ENCODE measurements at places on chromosomes 11 and 22.

DNA sequence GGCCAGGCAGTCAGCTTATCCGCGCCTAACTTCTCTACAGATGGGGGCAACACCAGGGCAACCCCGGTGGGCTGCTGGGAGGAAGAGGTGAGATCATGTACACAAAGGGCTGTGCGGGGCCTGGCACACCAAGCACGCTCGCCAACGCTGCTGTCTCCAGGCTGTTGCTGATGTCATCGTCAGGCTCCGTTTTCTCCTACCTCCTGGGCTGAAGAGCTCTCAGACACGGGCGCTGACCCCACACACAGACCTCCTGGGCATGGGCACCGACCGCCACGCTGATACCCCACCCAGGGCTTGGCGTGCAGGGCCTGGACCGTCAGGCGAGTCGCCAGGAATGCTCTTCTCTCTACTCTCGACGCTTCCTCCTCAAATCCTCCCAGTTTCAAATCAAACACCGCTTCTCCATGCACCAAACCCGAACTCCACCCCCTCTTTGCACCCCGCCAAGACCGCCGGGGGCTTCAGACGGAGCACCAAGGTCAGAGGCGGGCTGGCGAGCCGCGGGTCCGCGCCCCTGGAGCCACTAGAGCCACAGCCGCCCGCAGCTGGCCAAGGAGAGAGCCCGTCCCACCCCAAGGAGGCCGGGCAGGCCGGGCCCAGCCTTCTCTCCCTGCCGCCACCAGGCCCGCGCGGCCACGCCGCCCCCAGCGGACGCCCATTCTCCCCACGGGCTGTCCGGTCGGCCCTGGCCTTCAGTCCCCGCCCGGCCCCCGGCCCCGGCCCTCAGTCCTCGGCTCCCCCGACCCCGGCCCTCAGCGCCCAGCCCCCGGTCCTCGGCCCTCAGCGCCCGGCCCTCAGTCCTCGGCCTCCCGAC, 772 bp downstream of the SBF1 start:
- DNase-seq, result no peak

GRCh38 chr22:30872285-30873041, 96.1 kb downstream of the MORC2 start:
- peak; percentile 31 for DNase-seq

DNA sequence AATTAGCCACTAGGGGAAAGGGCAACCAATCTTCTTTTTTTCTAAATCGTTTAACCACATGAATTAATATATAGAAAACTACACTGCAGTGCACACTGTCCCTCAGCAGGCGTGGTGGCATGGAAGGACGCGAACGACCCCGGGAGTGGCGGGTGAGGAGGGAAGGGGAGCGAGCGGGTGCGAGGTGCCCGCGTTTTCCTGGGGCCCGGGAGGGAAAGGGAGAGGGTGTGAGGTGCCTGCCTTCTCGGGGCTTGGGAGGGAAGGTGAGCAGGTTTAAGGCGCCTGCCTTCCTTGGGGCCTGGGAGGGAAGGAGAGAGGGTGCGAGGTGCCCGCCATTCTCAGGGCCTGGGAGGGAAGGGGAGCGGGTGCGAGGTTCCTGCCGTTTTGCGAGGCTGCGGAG, 765 bp downstream of the GAB4 start:
- DNase-seq, result no peak

GRCh38 chr22:47419239-47419638, 656.8 kb downstream of the TBC1D22A start:
- DNase-seq, result no peak

- DNase-seq, result no peak
These were observed 53.6 kb downstream of the SLC35F2 start for GRCh38 chr11:107804971-107805370.

DNA sequence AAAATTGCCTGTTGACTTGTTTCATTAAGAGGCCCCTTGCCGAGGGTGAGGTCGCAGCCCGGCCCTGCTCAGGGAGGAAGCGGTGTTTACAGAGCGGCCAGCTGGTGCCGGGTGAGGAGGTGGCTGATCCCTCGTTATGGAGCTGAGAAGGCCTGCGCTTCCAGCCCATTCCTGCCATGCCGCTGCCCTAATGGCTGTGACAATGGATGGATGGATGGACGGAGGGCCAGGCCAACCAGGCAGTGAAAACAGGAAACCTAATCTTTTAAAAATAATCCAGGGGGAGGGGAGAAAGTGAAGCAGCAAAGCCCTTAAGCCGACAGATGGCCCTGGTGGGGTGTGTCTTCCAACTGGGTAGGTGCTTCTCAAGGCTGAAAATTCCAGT, 38.5 kb downstream of the BCR start:
- no peak for DNase-seq

- DNase-seq, result no peak
These were observed 16.6 kb downstream of the TRIM29 start for GRCh38 chr11:120121336-120121735.

- DNase-seq, result no peak
These were observed 29.8 kb downstream of the AHNAK start for GRCh38 chr11:62516736-62517371.

DNA sequence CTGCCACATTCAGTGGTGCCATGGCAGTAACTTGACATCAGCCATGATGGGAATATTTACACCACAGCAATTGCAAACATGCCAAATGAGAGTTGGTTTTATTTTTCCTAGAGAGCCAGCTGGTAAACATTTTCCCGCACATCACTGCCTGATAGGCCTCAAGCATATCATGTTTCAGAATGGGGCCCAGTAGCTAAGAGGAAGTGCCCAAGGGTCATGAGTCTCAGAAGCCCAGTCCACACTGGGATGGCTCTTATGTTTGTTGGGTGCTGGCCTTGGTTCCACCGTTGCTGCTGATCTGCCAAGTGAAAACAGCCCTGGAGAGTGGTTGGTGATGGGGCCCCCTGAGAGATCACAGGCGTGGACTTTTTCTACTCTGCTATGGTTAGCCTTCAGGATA, 64.3 kb upstream of the NAV2 start:
- no peak for DNase-seq

DNA sequence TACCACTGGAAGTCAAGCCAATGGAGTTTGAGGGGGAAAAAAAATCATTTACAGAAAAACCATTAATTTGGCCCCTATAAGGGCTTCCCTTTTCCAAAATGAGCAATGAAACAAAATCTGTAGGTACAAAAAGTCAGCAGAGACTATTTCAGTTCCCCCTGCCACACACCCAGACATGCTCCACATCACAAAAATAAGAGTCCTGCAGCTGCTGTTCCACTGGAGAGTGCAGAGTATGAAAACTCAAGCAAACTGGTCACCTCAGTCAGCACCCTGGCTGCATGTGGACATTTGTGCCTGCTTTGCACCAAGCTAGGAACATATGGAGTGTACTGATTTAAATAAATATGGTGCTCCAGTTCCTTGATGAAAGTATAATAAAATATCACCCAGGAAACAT, 15.1 kb downstream of the POU2AF1 start:
- DNase-seq, result no peak

GRCh38 chr11:1628506-1629325, 859 bp upstream of the KRTAP5-5 start:
- no peak for DNase-seq

GRCh38 chr11:94557421-94557820, 9.7 kb upstream of the PIWIL4 start:
- DNase-seq, result no peak

DNA sequence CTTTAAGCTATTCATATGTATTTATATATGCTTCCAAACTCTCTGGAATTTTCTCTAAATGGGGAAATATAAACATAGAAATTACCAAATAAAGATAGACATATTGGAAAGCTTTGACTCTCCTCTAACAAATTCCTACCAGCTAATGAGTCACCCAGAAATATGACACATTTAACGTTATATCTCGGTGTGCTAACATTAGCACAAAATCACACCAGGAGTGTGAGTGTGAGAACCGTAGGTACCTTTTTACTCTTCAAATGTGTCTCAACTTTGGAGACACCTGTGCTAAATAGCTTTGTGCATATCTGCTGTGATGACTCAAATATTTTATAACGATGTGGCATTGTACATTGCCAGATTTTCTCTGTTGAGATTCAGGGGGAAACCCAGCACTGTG, 714.4 kb downstream of the METTL15 start:
- DNase-seq, result no peak

DNA sequence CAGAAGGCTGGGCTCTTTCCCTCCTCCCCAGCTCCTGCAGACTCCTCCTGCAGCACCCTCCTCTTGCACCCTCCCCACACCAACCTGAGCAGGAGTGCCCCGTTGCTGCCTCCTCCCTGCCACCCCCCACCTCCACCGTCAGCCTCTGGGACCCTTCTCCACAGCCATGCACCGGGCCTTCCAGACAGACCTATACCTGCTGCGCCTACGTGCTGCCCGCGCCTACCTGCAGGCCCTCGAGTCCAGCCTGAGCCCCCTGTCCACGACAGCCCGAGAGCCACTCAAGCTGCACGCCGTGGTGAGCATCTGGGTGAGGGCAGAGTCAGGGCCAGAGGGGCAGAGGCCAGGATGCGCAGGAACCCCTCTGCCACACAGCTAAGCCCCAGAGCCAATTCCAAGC, 16.2 kb downstream of the ZDHHC24 start:
- DNase-seq, result no peak

DNA sequence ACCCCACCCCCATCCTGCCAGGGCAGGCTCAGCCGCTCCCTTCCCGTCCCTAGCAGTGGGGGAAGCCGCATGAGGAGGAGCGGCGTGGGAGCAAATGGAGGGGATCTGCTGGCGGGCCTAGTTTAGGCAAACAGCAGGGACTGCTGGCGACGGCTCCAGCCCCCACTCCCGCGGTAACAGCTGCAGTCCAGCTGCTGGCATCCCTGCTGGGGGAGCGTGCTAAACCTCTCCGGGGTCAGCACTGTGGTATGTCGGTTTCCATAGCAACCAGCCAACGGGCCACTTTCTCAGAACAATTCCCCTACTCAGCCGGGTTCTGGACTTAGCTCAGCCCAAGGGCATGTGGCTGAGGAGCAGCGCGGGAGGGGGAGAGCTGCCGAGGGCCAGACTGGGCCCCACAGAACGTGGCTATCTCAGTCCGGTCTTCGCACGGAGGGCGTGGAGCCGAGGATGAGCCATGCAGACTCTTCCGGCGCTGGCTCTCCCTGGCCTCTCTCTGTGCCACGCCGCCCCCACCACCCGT, 98.8 kb downstream of the PKNOX2 start:
- peak; percentile 40 for DNase-seq

DNA sequence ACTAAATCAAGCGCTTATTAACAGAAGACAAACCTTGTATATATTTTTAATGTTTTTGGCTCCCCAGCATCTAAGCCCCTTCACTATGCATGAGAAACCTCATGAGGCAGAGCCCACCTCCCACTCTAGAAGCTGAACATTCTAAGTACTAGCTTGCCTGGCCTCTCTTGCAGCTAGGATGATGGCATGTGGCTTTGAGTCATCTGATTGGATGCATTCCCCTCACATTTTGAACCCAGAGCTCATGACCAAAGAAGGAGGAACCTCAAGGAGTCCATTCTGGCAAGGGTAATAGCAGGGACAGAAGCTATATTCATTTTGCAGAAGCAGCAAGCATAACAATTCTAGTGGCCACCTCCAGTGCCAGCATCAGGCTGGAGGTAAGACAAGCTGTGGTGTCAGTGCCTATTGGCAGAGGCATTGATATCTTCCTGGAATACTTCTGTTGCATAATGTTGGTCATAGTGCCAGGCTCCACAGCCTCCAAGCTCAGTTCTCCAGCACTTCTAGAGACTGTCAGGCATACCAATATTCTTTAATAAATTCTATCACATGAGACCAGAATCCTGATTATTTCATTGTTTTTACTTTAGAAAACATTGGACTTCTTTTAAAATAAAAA, 14.2 kb upstream of the ZC3H12C start:
- no peak for DNase-seq

GRCh38 chr11:17431139-17431538, 42.7 kb upstream of the KCNJ11 start:
- no peak for DNase-seq

GRCh38 chr22:28557184-28557583, 122.5 kb downstream of the TTC28 start:
- no peak for DNase-seq

DNA sequence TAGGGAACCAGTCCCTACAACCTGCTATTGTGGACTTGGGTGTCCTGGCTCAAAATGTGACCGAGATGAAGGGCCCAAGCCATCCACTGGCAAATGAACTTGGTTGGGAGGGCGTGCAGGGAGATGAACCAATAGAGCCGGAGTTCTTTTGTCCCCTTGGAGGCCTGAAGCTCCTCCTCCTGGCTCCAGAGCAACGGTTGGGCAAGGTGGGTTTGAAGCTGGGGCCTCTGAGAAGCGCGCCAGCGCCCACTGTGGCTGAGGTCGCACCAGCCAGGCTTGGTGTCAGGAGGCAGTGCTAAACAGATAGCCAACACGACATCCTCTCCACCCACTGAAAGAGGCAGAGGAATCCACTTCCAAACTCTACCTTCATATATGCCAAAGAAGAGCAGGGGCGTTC, 36.0 kb upstream of the PACSIN2 start:
- DNase-seq, result no peak

- no peak for DNase-seq
These were observed 183.9 kb upstream of the CTSC start for GRCh38 chr11:88521399-88521798.

DNA sequence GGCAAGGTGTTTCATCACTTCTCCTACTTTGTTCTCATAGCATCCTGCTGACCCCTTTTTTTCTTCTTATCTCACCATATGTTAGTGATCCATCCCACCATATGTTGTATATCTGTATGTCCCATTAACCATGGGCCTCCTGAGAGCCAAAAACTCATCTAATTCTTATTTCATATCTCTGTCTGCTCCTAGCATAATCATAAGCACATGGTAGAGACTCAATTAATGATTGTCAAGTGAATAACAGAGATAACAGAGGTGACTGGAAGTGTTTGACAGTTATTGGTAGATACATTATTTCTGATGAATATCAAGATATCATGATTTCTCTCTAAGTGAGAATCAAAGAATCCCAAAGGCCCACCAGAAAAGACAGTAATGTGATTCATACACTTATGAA, 138.1 kb upstream of the MPPED2 start:
- no peak for DNase-seq

GRCh38 chr11:11072067-11072466, 214.2 kb upstream of the ZBED5 start:
- no peak for DNase-seq

- DNase-seq, result no peak
These were observed 119.3 kb downstream of the KCNQ1 start for GRCh38 chr11:2564008-2564530.
